ENCODE measurements at places on chromosomes 1 and 21. TPM values are rescaled to one million over a fixed set of nuclear protein-coding genes. Genes with fewer than 3 reads are reported as not detected.

DNA sequence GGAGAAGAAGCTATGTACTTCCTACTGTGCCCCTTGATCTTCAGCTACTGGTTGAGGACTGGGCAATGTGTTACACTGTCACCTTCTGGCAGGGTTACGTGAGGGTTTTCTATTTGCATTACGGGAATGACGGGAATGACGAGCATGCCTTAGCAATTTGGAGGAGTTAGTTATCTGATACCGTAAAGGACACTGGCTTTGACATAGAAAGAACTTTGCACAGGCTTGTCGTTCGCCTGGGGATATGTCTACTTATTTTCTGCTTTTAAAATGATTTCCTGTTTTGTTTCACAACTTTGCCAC is 19.8 kb upstream of the ACBD6 start:
- no peak for DNase-seq

GRCh38 chr1:151578941-151579340 is 32.9 kb upstream of the SNX27 start:
- DNase-seq: no peak

DNA sequence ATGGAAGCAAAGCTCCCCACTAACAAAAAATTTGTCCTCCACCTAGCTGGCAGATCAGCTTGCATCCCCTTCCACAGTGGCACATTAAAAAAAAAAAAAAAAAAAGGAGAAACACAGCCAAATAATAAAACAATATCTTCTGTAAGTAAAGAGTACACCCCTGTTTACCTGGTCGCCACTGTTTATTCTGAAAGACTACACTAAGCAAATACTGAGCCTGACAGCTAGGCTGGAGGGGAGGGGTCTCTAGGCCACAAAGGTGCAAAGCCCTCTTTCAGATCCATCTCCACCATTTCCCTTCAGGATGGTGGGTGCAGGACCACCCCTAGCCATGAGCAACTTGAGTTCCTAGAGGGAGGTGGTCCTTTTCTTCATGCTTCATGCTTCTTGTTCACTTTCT is 22.8 kb upstream of the SLC45A3 start:
- no peak for DNase-seq

- no peak for DNase-seq
Measured at GRCh38 chr1:65056234-65056633, 89.9 kb upstream of the JAK1 start.

GRCh38 chr1:24890887-24891286 is 39.2 kb downstream of the RUNX3 start:
- DNase-seq: peak; percentile 47

DNA sequence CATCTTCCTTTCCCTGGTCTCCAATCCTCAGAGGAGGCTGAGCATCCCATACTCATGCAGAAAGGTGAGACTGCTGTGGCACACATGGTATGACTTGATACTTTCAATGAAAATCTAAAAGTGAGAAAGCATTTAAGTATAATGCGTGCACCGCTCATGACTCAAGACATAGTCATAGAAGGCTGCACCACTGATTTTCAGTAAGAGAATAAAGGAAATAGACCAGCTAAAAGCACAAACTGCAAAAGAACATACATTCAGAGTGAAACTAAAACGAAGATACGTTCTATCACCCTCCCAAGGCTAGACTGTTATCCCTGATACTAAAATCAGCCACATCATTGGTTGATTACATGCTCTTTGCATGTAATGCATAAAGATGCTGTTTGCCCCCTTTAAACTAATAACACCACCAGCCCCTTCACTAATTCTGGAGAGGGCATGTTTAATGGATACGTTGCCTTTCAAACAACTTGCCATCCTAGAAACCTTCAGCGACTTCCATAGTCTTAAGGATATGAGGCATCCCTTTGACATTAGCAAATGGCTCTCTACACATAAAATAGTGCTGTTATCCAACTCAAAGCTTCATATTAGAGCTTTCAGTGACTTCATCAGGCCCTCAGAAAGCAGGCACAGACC is 2.1 kb downstream of the PLD5 start:
- DNase-seq: no peak

DNA sequence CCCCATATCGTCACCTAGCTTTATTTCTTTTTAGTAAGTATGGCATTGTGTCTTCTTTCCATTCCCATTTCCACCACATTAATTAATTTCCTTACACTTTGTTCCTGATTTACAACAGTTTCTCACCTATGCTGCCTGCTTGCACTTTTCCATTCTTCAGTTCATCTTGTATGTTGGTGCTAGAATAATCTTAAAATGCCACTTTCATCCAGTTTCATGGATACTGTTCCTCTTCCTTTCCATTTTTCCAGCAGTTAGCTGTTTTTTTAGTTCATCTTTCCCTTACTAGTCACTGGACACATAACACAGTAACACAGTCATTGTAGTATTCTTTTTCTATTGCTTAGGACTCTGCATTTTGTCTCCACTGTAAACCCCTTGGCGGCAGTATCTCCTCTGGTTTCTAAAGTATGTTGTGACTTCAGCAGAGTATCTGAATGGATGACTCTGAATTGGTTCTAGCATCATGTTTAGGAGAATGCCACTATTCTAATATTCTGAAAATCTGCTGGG is 2.1 kb downstream of the CDC7 start:
- no peak for DNase-seq

- no peak for DNase-seq
Measured at GRCh38 chr1:207869859-207870258, 41.1 kb downstream of the CD34 start.

Gene CCDC28B
- 1.6 TPM for total RNA-seq

- no peak for DNase-seq
Measured at GRCh38 chr1:212152308-212152693, 116.8 kb downstream of the DTL start.

Gene CFH
- 870 TPM for total RNA-seq

Gene OR2T12
- total RNA-seq: not detected

GRCh38 chr1:35554266-35555211 is 2.7 kb downstream of the KIAA0319L start:
- DNase-seq: no peak
